ENCODE measurements at places on chromosomes 7 and 10.

DNA sequence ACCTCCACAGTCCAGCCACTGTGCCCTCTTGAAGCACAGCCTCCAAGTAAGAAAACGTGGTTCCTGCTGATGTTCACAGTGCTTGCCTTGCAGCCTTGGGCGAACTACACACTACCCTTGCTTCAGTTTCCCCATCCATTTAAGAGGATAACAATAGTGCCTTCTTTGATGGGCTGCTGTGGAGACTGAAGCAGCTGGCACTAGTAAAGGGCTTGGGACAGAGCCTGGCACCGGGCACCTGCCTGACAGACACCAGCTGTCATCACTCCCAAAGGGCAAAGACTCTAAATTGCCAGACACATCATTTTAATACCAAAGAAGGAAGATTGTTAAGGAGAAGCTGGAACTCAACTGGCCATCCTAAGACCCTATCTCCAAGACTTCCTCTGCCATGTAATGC, 3.1 kb upstream of the C10orf90 start:
- no peak for DNase-seq

DNA sequence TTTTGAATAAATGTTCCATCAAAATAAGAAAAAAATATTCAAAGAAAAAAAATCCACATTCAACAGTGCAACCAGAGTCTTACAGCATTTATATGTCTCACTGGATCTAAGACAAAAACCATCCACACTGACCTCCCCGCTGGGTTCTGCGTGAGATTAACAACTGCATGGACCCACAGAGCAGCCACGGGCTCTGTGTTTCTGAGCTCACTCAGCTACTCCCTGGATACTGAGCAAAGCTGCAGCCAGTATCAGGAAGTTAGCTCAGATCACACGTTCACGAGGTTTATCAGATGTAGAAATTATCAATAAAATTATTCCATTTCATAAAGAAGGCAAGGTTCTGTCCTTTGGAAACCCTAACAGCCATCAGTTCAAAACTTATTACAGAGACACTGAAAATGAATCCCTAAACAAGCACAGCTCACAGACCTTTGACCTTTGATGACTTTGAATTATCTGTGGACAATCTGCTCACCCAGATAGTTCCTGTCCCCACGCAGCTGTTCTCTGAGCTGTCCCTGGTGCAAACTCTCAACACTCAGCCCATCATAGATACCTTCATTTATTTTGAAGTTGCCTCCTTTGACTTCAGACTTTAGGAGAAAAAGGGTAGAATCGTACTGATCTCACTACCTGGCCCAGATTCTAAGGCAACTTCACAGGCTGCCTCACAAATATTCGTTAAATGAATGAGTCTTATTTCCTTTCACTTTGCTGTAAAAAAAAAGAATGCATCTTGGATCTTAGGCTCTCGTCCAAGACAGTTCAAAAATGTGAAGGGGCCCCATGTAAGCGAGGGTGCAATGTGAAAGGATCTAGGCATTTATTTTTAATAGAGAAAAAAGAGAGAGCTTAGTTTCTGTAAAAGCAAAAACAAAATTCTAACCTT, 67.7 kb upstream of the SVIL start:
- DNase-seq, result no peak

DNA sequence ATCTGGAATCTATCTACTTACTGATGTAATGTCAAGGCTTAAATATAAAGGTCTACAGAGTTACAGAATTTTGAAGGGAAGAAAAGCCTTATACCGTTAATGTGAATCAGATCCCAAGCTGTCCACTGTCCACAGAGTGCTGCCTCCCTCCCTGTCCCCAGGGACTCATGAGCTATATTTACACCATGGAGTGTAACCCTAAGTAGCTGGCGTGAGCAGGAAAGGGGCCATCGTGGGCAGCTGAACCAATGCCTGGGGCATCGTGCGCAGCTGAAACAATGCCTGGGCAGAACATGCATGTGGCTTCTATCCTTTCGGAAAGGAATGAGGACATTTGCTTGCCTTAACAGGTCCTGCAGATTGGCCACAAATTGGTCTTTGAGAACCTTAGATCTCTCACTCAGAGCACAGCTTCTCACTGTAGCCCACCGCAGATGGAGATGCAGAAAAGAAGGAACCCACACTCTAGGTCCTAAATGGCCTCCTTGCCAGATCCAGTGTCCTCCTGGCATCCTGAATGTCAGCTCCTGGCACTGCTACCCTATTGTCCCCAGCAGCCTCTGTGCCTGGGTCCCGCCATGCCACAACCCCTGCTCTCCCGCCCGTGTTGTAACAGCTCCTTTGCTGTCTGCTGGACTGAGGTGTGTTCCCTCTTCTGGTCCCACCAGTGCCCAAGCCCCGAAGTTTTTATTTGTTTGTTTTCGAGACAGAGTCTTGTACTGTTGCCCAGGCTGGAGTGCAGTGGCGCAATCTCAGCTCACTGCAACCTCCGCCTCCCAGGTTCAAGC, 30.3 kb downstream of the CCDC3 start:
- no peak for DNase-seq

GRCh38 chr7:77791336-77791735, 6.9 kb downstream of the TMEM60 start:
- DNase-seq, result no peak

GRCh38 chr10:62166331-62167131, 102.1 kb downstream of the RTKN2 start:
- no peak for DNase-seq

GRCh38 chr10:87846023-87846422, 17.3 kb downstream of the KLLN start:
- DNase-seq, result peak; percentile 64

GRCh38 chr7:144691240-144691639, 144.6 kb downstream of the TPK1 start:
- DNase-seq, result no peak

GRCh38 chr7:159083698-159084068, 61.0 kb downstream of the VIPR2 start:
- no peak for DNase-seq

- DNase-seq, result no peak
Measured at GRCh38 chr7:122136078-122136477, 8.0 kb downstream of the AASS start.

DNA sequence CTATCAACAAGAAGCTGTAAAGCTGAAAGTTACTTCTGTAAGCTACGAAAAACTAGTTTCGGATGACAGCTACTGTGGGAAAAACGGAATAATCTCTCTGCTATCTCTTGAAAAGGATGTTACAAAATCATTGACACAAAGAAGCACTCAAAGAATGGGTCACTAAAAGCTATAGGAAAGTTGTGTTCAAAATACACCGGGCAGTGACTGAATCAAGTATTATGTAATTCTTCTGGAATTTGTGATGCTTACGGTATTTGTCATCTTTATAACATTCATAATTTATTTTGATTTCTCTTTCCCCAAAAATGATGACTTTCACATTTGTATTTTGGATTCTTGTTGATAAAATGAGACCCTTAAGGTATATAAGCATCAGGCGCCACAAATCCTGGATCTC, 112.1 kb upstream of the KLF6 start:
- DNase-seq, result no peak

DNA sequence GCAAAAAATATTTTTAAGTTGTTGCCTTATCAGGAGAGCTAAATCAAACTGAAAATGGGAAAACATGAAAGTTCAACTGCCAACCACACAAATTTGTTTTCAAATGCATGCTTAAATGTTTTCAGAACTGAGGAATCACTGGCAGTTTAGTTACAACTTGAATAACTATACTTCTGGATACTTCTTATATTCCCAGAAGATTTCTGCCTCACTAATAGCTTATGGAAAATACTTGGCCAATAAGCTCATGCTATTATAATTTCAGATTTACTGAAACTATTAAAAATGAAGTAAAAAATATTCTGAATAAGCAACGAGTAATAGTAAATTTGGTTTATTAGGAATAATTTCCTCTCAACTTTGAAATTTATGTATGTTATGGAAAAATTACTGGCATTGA, 222.2 kb downstream of the CDK14 start:
- DNase-seq, result no peak

DNA sequence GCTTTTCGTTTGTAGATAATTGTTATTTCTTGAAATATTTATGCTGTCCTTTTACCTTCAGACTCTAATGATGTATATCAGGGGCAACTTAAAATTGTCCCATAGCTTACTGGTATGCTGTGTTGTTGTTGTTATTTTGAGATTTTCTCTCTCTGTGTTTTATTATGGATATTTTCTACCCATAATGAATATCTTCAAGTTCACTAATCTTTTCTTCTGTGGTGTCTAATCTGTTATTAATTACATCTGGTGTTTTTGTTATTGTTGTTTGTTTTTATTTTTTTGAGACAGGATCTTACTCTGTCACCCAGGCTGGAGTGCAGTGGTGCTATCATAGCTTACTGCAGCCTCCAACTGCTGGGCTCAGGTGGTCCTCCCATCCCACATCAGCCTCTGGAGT, 102.1 kb downstream of the ANKRD61 start:
- DNase-seq, result no peak

GRCh38 chr7:27189295-27189996, 4.4 kb upstream of the HOXA11 start:
- DNase-seq, result no peak

GRCh38 chr10:12597788-12598765, 248.7 kb downstream of the CAMK1D start:
- no peak for DNase-seq

- DNase-seq, result peak; percentile 54
Measured at GRCh38 chr10:33115738-33116719, 158.0 kb upstream of the ITGB1 start.

- no peak for DNase-seq
Measured at GRCh38 chr10:131689954-131690757, 210.7 kb upstream of the PPP2R2D start.

GRCh38 chr10:132003282-132003924, 21.7 kb upstream of the BNIP3 start:
- DNase-seq, result no peak

DNA sequence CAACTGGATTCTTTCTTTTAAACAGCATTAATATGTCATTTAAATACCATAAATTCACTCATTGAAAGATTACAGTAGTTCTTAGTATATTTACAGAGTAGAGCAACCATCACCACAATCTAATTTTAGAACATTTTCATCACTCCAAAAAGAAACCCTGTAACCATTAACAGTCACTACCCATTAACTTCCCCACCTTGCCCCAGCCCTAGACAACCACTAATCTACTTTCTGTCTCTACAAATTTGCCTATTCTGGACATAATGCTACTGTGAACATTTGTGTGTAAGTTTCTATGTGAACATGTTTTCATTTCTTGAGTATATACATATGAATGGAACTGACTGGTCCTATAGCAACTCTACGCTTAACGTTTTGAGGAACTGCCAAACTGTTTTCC, 42.4 kb downstream of the P4HA1 start:
- no peak for DNase-seq

DNA sequence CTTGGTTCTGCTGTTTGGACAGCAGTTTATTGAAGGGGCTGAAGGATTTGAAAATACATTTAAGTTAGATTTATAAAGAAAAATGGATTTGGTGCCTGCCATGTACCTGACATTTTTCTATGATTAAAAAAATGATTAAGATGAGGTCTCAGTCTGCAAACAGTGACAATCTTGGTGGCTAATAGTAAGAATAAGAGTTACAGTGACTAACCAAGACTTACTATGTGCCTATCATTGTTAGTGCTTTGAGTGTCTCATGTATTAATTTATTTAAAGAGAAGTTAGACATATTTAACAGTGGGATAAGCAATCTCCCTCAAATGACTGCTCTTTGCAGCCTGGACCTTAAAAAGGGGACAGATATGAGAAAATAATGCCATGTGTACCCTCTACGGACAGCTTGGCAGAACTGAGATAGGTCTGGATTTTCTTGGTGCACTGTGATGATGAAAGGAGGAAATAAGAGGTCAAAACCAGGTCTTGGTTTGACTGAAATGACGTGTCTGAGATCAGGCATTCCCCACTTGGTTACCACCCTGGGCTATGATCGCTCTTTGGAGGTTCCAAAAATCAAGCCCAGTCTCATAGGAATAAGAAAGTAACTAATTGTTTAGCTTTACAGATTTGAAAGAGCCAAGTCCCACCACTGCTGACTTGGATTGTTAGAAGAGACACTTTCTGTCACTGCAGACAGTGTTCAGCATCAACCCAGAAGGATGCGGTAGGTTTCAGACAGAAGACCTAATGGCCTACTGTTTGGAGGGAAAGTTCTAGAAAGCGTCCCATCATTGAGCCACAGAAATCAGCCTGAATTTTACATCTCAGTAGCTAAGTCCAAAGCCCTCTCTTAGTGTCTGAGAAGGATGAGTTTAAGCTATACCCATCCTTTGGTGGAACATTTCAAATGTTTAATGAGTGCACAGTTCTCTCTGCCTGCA, 2.1 kb downstream of the CASP7 start:
- DNase-seq, result no peak

DNA sequence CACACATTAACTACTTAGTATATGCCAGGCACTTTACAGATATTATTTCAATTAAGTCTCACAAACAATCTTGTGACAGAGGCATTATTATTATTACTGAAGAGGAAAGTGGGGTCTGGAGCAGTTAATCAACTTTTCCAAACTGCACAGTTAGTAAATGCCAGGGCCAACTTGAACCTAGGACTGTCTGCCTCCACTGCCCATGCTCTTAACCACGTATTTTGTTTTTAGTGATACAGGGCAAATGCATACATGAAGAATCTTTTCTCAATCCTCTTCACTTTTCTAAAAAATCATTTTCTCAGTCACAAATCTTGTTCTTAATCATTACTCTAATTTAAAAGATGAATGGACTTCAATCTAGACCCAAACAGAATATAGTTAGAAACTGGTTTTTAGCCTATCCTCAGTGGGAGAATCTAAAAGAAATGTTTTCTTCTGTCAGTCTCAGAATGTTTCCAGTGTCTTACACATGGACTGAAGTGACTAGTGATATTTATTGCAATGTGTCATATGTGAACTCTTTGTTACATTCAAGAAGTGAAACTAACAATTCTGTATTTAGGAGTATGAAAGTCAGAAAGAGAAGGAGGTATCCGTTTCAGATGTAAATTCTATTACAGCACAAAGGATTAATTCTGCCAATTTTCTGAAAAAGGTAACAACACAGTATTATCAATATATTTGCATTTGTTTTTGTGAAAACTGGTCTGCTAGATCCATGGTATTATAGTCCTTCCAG, 55.5 kb upstream of the CCNJ start:
- DNase-seq, result no peak

DNA sequence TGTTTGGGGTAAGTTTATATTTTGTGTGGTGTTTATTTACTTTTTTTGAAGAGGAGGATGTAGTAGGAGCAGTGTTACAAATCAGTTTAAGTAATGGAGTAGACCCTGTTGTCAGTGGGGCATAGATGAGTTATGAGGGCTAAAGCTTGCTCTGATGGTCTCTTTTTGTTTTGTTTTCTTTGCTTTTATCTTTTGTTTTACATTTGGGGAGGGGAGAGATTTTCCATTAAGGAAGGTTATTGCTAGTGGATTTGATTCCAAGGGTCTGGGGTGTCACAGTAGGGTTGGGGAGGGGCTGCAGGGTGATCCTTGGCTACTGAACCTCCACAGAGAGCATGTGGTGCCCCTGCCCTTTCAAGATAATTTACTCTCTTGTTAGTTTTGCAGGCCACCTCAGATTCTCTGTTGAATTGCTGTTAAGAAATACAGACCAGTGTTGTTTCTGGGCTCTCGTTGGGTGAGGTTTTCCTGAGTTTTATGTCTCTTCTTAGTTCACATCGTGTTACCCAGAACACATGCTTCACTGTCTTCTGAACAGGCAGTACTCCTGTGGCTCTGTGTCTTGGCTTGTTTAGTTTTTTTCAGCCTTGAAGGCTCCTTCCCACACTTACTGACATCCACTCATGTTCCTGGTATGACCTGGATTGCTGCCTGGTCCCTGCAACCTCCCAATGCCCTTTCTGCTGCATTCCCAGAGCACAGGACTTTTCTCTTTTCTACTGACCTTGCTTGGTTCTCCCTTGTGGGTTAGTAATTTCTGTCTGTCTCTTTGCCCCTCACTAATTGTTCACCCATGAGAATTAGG, 4.2 kb downstream of the KIFBP start:
- DNase-seq, result peak; percentile 51

- DNase-seq, result no peak
Measured at GRCh38 chr7:4751398-4751947, 23.9 kb upstream of the AP5Z1 start.
